ENCODE measurements at places on chromosomes 16 and 17.

DNA sequence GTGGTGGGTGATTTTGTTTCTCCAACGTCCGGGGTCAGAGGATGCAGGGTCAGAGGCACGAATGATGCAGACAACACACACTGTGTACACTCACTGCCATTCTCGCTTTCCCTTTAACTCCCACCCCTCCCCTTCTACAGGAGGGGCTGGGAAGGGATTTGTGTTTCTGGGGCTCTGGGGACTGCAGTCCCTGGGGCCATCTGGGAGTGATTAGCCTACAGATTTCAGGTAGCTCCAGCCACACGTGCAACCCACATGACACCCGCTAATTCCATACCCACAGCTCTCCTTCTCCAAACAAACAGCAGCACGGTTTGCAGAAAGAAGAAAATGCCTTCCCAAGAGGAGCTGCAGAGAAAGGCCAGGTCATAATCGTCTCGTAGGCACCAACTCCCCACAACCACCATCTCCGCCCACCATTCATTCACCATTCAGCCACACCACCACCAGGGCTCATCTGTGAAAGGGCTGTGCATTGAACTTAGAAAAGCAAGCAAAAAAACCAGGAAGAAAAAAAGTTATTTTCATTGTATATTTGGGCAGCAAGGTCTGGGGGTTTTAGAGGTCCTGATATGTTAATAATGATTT is 9.4 kb upstream of the SOX9 start:
- peaks cover 8% of the 10 kb centered on the region for H3K4me1 ChIP-seq
- no peak for DNase-seq
- H3K36me3 ChIP-seq: no peaks in the 10 kb centered on the region
- H3K27me3 ChIP-seq: no peaks in the 10 kb centered on the region
- H3K27ac ChIP-seq: no peak overlapping the region
- no peak overlapping the region for H3K4me3 ChIP-seq

- H3K4me1 ChIP-seq: no peaks in the 10 kb centered on the region
- no peak overlapping the region for H3K27ac ChIP-seq
- H3K27me3 ChIP-seq: no peaks in the 10 kb centered on the region
- H3K36me3 ChIP-seq: no peaks in the 10 kb centered on the region
These were observed 3.3 kb upstream of the STH start for GRCh38 chr17:45995627-45996270.

DNA sequence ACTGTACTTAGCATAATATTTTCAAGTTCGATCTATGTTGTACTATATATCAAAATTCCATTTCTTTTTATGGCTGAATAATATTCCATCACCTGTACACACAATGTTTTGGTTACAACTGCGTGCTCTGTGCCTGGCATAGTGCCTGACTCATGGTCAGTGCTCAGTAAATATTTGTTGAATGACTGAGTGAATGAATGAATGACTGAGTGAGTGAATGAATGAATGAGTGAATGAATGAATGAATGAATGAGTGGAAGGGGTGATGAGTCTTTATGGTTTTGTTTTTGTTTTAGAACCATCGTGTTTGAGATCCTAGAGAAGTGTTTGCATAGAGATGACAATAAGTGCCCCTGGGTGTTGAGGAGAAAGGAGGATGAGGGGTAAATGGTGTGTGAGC is 155.3 kb downstream of the MRM1 start:
- H3K27ac ChIP-seq: no peak overlapping the region
- H3K36me3 ChIP-seq: no peaks in the 10 kb centered on the region
- no peak overlapping the region for H3K4me3 ChIP-seq
- H3K4me1 ChIP-seq: no peaks in the 10 kb centered on the region

DNA sequence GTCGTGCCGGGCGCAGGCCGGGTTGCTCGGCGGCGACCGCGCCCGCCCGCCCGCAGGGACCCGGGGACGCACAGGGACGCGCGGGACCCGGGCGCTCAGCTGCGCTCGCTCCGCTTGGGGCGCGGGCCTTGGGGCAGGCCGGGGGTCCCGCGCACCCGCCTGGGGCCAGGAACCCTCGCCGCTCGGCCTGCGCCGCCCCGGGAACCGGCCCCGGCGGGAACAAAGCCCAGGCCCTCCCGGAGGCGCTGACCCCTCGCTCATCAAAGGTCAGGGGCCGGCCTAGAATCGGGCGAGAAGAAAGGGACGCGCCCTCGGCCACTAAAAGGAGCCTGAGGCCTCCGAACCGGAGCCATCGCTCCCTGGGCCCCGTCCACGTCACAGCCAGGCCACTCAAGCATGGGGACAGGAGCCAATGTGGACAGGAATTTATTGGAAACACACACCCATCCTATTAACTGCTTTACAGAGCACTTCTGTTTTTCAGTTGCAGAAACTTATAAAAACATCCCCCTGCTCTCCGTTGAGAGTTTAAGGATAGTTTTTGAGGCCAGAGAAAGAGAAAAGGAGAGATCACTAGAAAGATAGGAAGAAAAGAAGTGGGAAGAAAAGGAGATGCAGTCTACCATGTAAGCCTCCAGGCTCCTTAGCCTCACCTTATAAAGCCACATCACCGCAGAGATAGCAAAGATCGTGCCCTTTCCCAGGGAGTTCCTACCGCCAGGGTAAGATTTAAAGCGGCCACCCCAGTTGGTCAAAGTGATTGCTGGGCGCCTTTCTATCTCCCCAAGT is 558 bp upstream of the ZFHX3 start:
- DNase-seq: no peak
- H3K36me3 ChIP-seq: no peaks in the 10 kb centered on the region
- no peaks in the 10 kb centered on the region for H3K27me3 ChIP-seq
- peak overlapping the region; percentile 93 for H3K27ac ChIP-seq
- peak overlapping the region; percentile 80 for H3K4me3 ChIP-seq

- no peak overlapping the region for H3K27ac ChIP-seq
- DNase-seq: no peak
- H3K36me3 ChIP-seq: no peaks in the 10 kb centered on the region
- no peaks in the 10 kb centered on the region for H3K4me1 ChIP-seq
These were observed 178.3 kb downstream of the ENGASE start for GRCh38 chr17:79252886-79253285.

Data from esophagus muscularis mucosa (tissue), 4 donors.